ENCODE measurements at places on chromosomes 13 and 19. TPM values are rescaled to one million over a fixed set of nuclear protein-coding genes. Genes with fewer than 3 reads are reported as not detected.
A peak's percentile ranks its signal among the peaks of the same experiment; 100 is the strongest.

GRCh38 chr13:85797311-85797710 is 1.9 kb downstream of the SLITRK6 start:
- DNase-seq = no peak

DNA sequence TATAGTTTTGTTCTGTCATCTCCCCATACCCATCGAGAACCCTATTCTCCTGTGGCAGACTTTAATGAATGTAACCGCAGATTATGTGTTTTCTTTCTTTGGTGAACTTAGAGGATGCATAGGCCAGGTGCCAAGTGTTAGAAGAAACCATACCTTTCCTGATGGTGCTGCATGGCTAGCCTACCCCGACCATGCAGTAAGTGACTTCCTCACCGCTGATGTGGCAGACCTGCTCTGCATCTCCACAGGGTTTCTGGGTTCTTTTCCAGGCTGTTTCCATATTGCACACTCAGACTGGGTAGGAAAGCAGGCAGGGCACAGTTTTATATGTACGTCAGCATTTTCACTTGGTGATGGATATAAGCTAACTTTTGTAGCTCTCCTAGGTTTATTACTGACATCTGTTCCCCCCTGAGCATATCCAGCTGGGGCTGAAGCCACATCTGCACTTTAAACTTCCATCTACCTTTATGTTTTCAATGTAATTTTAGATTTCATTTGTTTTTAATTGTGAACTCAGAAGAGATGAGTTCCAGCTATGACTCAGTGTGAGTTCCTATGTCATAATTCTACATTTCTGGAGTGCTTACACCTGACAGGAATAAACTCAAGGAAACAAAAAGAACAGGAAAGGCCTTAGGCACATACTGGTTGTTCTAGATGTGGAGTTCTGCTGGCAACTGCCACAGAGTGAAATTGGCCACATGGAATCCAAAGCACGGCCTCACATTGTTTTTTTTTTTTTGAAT is 42.3 kb downstream of the LRCH1 start:
- no peak for DNase-seq

- no peak for DNase-seq
Observed at GRCh38 chr13:113001241-113002140, 32.5 kb downstream of the MCF2L start.

DNA sequence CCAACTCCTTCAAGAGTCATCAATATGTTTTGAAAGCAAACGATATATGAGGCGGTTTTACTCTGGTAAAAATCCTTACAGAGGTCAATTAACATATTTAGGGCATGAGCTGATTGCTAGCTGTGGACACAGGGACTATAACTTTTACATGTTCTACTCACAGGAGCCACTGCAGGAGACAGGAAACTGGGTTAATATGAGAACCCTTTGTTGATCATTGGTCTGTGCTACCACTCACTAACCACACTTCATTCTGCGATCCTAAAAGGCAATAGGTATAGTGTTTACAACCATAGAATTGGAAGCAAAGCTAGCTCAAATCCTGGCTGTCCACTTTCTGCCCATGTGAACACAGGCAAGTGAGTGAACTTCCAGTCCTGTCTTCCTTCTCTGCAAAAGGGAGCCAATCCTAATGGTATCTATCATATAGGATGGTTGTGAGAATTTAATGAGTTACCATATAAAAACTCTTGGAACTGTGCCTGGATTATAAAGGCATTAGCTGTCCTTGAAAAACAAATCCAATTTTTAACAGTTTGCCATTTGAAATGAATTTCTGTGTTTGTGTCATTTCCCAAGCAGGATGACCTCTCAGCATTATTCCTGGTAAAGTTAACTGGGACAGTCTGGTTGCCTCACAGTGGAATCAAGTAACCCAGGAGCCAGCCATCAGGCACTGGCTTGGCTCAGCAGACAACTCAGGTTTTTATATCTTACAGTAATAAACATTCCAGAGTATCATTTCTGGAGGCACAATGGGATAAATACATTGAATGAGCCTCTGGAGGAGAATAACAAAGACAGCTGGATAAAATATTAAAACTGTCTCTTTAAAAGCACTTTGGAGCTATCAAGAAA is 29.8 kb upstream of the RAP2A start:
- DNase-seq = no peak

CCDC194 gene
- total RNA-seq = not detected

DPY19L3 gene
- 10.3 TPM for total RNA-seq

- DNase-seq = no peak
Observed at GRCh38 chr19:42436006-42436405, 6.7 kb downstream of the CXCL17 start.

DNA sequence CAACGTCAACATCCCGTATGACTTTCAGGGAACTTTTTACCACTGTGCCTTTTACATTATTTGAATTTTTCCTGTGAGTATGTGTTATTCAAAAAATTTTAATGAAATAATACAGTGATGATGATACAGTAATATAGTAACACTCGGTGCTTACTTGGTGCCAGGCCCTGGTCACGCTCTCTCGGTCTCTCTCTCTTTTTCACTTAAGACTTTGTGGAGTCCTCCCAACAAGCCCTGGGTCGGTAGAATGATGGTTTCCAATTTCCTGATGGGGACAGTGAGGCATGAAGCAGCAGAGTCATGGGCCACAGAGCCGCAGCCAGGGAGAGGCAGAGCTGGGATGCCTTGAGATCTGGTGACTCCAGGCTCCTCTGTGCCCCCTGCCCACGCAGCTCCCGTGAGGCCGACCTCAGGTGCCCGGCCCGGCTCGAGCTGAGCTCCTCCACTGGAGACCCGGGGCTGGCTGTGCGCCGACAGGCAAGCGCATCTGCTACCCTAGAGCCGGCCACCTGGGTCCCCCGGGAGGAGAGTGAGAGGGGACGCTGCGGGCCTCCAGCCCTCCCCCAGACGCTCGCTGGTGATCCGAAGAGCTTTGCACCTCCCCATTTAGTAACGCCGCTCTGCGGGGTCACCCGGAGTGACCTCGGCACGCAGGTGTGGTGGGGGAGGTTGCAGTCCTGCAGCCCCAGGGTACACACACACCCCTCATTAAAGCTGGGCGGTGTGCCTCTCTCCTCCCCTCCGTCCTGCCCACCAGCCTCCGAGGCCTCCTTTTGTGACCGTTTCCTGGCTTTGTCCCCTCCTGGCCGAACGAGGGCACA is 4.4 kb upstream of the SBK3 start:
- no peak for DNase-seq

DNA sequence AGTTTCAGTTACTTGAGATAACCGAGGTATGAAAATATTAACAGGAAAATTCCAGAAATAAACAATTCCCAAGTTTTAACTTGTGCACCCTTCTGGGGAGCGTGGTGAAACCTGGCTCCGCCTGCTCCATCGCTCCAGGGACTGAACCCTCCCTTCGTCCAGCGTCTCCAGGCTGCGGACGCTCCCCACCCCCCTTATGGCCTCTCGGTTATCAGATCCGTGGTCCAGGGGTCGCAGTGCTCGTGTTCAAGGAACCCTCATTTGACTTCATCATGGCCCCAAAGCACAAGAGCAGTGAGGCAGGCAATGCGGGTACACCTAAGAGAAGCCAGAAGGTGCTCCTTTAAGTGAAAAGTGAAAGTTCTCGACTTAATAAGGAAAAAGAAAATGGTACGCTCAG is 71.1 kb downstream of the ATP11A start:
- no peak for DNase-seq

- no peak for DNase-seq
Observed at GRCh38 chr19:18933297-18933696, 7.7 kb downstream of the HOMER3 start.

DNA sequence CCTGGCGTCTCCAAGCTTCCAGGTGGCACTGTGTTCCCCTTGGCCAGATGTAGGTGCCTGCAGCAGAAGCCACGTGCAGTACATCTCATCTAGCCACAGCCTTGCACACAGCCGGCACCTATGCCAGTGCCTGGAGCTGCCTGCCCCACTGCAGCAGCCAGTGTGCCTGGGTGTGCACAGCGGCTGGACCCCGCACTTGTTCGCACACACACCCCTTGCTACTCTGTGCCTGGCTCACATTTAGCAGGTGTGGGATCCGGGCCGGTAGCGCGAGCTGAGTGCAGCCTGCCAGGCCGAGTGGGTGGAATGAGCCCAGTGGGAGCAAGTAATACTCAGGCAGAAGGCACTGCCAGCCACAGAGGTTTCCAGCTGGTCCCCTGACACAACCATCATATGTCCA is 26.9 kb upstream of the RBM26 start:
- DNase-seq = no peak

- no peak for DNase-seq
Observed at GRCh38 chr13:104832231-104832630, 1703.2 kb downstream of the EFNB2 start.

DNA sequence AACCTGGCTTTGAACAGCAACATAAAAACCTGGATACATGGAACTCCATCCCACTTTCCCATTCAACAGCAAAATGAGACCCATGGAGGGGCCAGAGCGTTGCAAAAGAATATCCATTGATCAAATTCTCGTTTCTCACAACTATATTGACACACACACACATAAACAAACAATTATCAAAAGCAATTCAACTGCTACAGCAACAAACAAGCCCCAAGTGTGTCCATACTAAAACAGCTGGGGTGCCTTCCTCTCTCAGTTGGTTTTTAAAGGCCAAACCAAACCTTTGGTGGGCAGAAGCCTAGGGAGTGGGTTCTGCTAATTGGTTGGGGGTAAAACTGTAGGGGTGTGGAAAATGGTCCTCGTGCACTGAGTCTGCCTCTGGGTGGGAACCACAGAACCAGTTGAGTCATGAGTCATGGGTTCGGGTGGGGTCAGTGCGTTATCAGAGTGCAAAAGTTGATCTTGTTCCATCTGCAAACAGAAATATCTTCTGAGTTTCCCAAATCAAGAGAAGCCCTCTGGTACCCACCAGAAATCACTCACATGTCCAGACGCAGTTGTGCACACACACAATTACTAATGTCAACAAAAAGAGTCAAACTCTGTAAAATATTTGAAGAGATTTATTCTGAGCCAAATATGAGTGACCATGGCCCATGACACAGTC is 18.5 kb downstream of the GPR42 start:
- DNase-seq = peak; percentile 44

GAPDHS gene
- not detected for total RNA-seq

- no peak for DNase-seq
Observed at GRCh38 chr13:100798739-100799361, 124.3 kb upstream of the TMTC4 start.

ZNF254 gene
- 16.9 TPM for total RNA-seq

- DNase-seq = no peak
Observed at GRCh38 chr19:48396824-48397176, 3.3 kb downstream of the GRIN2D start.

GRCh38 chr19:44869733-44870470 is 21.2 kb upstream of the TOMM40 start:
- no peak for DNase-seq

- DNase-seq = no peak
Observed at GRCh38 chr13:94157705-94158218, 321.7 kb downstream of the DCT start.

C19orf85 gene
- not detected for total RNA-seq

- DNase-seq = no peak
Observed at GRCh38 chr13:76609643-76610042, 276.6 kb downstream of the KCTD12 start.

GRCh38 chr19:13150931-13151604 is 857 bp downstream of the IER2 start:
- DNase-seq = peak; percentile 92

RGS9BP gene
- total RNA-seq = 0.49 TPM

- DNase-seq = no peak
Observed at GRCh38 chr13:63901630-63902029, 2486.0 kb upstream of the PCDH20 start.

GRCh38 chr13:43391036-43391435 is 367.6 kb downstream of the DNAJC15 start:
- no peak for DNase-seq

DNA sequence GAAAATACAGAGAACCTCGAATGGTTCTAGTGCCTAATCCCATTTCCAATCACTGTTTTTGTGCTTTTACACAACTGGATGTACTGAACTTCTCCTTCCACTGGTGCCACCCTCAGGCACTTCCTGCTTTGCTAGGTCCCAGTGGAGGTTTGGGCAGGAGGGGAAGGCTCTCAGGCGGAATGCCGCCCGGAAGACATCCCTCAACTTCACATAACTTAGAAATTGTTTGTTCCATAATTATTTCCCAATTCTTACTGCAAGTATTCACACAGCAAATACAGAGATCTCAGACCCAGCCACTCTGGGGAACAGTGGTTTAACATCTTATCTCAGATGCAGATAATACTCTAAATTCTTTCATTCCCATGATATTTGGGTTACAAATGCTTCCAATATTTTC is 195.7 kb upstream of the IPO5 start:
- no peak for DNase-seq

- no peak for DNase-seq
Observed at GRCh38 chr13:102571075-102571474, 25.7 kb upstream of the TPP2 start.

DNA sequence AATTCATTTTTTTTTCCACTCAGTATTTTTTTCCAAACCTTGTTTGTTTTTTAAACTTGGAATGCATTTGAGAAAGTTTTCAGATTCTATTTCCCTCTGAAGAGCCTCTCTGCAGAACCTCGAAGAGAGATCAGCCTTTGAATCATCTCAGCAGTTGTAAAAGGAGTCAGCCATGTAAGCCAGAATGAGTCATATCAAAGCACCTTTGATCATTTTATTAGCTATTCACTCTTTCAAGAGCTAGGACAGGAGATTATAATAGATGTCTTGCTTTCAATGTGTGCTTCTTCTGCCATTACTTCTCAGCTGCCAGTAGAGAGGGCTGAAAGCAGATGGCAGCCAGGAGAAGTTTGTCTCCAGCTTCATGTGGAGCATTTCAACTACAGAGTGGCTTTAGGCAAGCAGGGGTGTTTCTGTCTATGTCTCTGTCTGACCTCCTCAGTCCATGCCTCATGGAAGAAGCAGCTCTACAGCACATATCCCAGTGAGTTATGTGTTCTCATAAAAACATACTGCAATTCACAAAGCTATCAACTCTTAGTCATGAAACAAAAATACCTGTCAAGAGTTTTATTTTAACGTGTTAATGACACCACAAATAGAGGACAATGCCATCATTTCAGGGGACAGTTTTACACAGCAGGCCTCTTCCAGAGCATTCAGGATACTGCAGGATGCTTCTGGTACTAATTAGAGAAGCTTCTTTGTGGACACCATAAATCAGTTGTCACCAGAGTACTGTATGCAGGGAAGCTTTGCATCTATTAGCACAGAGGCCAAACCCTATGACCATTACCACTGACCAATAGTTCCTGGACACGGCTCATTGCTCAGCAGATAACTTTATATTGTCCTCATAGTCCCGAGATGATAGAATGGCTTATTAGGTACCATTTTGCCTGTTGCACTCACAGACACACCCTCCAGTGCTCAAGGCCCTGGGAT is 94.3 kb downstream of the NHLRC3 start:
- no peak for DNase-seq

DNA sequence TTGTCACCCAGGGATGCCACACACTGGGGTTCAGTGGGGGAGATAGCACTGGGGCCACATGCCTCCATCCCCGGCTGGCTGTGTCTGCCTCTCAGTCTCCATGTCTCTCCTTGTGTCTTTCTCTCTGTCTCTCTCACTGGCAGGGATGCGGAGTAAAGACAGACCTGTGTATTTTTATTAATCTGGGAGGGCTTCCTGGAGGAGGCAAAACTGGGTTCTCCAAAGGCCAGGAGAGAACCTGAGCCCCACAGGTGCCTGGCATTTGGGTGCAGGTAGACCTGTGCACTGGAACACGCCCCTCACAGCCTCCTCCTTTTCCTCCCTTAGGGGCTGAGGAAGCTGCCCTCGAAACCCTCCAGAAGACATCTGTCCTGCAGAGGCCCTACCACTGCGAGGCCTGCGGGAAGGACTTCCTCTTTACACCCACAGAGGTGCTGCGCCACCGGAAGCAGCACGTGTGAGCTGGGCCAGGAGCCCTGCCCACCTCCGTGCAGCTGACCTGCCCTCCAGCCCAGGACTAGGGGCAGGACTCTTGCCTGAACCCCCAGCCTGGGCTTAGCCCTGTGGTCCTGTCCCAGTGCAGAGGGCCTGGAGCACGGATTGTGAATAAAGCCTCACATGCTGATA is 32.7 kb downstream of the DHX34 start:
- DNase-seq = no peak

Measured in vagina (tissue), 2 donors.